ENCODE measurements at places on chromosomes 6 and 20. TPM values are rescaled to one million over a fixed set of nuclear protein-coding genes. Genes with fewer than 3 reads are reported as not detected.

SLC32A1 gene
- not detected for total RNA-seq

DNA sequence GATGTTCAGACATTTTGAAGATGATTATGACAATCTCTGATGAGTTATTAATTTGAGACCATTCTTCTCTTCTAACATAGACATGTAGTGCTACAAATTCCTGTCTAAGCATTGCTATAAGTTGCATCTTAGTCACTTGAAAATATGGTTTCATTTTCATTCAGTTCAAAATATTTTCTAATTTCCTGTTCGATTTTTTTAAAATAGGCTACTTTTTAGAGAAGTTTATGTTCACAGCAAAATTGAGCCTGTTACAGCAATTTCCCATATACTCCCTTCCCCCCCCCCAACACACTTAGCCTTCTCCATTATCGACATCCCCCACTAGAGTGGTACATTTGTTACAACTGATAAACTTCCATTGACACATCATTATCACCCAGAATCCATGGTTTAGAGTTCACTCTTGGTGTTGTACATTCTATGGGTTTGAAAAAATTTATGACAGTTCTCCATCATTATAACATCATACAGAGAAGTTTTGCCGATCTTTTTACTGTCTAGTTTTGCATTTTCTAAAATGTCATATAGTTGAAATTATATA is 31.2 kb downstream of the PLAGL1 start:
- no peaks in the 10 kb centered on the region for H3K27me3 ChIP-seq
- no peak for DNase-seq
- no peak overlapping the region for H3K27ac ChIP-seq
- H3K4me1 ChIP-seq, result peaks cover 2% of the 10 kb centered on the region

- H3K4me1 ChIP-seq, result peaks cover 6% of the 10 kb centered on the region
- DNase-seq, result no peak
- no peaks in the 10 kb centered on the region for H3K27me3 ChIP-seq
- H3K27ac ChIP-seq, result no peak overlapping the region
Observed at GRCh38 chr20:60139663-60140446, 181.6 kb downstream of the CDH26 start.

DNA sequence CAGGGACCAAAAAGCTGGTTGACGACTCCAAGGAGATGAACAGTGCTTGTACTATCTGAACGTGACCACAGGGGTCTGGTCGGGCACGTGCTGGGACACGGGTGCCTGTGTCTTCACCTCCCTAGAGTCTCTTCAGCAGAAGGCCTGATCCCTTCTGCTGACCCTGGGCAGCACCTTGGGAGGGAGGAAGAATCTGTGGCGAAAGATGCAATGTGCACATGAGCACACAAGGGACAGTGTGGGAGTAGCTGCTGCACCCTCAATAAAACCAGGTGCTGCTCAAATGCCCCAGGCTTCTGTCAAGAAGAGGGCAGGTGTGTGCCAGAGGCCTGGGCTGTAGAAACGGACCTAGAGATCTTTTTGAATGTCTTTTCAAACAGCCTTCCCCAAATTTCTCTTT is 130.6 kb upstream of the THBS2 start:
- no peaks in the 10 kb centered on the region for H3K4me1 ChIP-seq
- H3K27me3 ChIP-seq, result peaks cover 16% of the 10 kb centered on the region
- no peak for DNase-seq
- no peak overlapping the region for H3K27ac ChIP-seq
- H3K36me3 ChIP-seq, result no peaks in the 10 kb centered on the region
- H3K4me3 ChIP-seq, result no peak overlapping the region

- no peaks in the 10 kb centered on the region for H3K4me1 ChIP-seq
- DNase-seq, result peak; percentile 25
- no peak overlapping the region for H3K4me3 ChIP-seq
- no peak overlapping the region for H3K27ac ChIP-seq
- no peaks in the 10 kb centered on the region for H3K27me3 ChIP-seq
- H3K36me3 ChIP-seq, result no peaks in the 10 kb centered on the region
Observed at GRCh38 chr6:87391334-87391733, 16.4 kb upstream of the CFAP206 start.

All from activated naive CD4-positive, alpha-beta T cell treated with anti-CD3 and anti-CD28 coated beads for 36 hours (primary cell).